ENCODE measurements at places on chromosomes 1 and 21. TPM values are rescaled to one million over a fixed set of nuclear protein-coding genes. Genes with fewer than 3 reads are reported as not detected.

DNA sequence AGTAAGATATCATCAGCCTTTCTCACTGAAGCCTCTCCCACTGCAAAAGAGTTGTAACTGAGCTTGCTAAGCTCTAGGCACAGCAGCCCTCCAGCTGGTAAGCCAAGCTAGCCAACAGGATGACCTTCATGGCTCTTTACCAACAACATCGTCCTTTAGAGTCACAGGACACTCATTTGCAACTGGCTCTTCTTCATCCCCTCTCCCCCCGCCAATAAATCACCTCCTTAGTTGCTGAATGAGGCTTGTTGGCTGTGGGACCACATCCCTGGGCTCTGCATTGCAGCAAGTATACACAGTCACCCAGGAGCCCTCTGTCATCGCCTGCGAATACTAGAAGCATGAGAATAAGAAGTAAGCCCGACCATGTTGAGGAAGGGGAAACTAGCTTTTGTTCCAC lies 16.0 kb upstream of the ZNF697 start:
- peaks cover 23% of the 10 kb centered on the region for H3K4me1 ChIP-seq
- H3K36me3 ChIP-seq = no peaks in the 10 kb centered on the region
- no peaks in the 10 kb centered on the region for H3K27me3 ChIP-seq
- no peak overlapping the region for H3K27ac ChIP-seq
- H3K4me3 ChIP-seq = no peak overlapping the region

DNA sequence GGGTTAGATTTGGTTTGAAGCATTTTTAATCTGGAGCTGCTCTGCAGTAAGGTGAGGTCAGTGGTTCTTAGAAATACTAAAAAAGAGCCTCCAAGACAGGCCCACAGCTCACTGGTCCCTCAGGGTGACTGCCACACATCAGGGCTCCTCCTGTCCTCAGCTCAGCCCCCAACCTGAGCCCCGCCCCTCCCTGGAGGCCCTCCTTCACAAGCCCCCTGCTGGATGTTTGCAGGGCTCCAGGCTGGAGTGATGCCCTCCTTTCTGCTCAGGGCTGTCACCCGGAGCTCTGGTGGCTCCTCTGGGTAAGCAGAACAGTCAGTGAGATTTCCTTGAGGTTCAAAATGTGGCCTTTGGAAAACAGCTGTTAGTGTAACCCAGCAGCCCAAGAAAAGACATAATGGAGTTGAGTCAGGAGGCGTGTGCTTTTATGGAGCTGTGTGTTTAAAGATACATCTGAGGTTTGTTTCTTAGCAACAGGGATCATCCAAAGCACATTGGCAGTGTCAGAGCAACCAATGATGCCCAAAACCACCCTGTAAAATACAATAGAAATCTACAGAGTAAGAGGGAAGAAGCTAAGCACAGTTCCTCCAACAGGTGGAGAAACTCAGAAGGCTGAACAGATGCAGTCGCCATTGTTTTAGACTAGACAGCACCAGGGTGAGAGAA lies 21.4 kb downstream of the STUM start:
- H3K27me3 ChIP-seq = no peaks in the 10 kb centered on the region
- no peaks in the 10 kb centered on the region for H3K36me3 ChIP-seq
- no peak overlapping the region for H3K27ac ChIP-seq

Gene AVPR1B
- total RNA-seq = 0.78 TPM

DNA sequence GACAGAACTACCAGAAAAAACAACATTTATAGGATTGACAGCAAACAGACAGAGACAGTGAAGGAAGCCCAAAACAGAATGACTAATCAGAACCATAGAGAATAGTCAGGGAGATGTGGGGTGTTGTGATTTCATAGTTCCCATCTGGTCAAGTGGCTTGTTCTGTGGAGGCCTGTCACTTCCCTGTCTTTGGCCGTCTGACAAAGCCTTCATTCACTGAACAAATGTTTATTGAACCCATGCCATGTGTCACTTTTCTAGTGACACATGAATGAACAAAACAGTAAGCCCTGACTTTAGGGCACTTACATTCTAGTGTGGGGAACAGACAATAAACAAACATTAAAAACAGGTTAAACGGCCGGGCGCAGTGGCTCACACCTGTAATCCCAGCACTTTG lies 3.2 kb upstream of the SRRM1 start:
- no peak for DNase-seq
- H3K27ac ChIP-seq = no peak overlapping the region
- H3K36me3 ChIP-seq = no peaks in the 10 kb centered on the region

DNA sequence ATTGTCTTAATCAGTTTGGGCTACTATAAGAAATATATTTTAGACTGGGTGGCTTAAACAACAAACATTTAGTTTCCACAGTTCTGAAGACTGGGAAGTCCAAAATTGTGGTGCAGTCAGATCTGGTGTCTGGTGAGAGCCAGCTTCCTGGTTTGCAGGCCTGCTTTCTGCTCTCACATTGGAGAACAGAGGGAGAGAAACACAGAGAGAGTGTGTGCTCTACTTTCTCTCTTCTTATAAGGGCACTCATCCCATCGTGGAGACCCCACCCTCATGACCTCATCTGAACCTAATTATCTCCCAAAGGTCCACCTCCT lies 4.1 kb downstream of the LEPR start:
- H3K27me3 ChIP-seq = no peaks in the 10 kb centered on the region
- no peaks in the 10 kb centered on the region for H3K36me3 ChIP-seq
- H3K27ac ChIP-seq = no peak overlapping the region
- no peak for DNase-seq
- no peak overlapping the region for H3K4me3 ChIP-seq
- peaks cover 32% of the 10 kb centered on the region for H3K4me1 ChIP-seq

Gene MFSD2A
- total RNA-seq = 0.33 TPM

GRCh38 chr1:176193023-176193422 lies 14.1 kb downstream of the COP1 start:
- no peaks in the 10 kb centered on the region for H3K27me3 ChIP-seq
- no peak for DNase-seq
- H3K4me3 ChIP-seq = no peak overlapping the region
- no peak overlapping the region for H3K27ac ChIP-seq
- peaks cover 9% of the 10 kb centered on the region for H3K4me1 ChIP-seq

Gene AMY1B
- total RNA-seq = not detected

Gene CHI3L1
- 5.4 TPM for total RNA-seq

- H3K4me3 ChIP-seq = no peak overlapping the region
- no peaks in the 10 kb centered on the region for H3K4me1 ChIP-seq
- H3K27ac ChIP-seq = no peak overlapping the region
- no peaks in the 10 kb centered on the region for H3K27me3 ChIP-seq
Measured at GRCh38 chr1:196144588-196144987, 463.7 kb downstream of the KCNT2 start.

DNA sequence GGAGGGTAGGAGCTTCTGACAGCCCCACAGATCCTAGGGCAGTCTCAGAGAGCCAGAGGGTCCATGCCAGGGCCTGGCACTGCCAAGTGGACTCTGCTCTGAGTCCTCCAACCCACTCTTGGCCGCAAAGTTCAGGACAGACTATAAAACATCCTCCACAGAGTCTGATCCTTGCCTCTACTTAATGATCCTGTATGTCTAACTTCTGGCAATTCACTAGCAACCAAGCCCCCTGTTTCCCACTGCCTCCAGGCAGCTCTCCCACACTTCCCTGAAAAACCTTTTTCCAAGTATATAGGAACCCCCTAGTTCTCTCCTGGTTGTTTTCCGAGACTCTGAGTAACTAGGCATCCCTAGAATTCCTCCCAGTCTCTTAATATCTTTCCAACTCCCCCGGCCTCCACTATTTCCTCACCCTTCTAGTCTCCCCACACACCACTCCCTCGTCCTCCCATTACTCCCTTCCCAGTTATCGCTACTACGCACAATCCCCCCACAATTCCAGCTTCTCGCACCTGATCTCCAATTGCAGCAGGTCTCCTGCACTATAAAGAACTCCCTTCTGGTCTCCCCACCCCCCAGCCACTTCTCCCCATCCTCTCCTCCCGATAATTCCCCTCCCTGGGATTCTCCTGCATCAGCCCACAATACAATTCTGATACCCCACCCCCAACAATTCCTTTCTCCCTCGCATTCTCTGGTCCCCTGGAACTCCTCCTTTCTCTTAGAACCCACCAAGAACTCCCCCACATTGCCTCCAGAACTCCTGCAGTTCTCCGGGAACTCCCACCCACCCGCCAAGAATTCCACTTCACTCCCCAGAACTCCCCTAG lies 574 bp downstream of the IGSF9 start:
- no peak for DNase-seq
- peaks cover 26% of the 10 kb centered on the region for H3K4me1 ChIP-seq
- no peaks in the 10 kb centered on the region for H3K36me3 ChIP-seq
- peak overlapping the region; percentile 63 for H3K27ac ChIP-seq
- no peak overlapping the region for H3K4me3 ChIP-seq
- no peaks in the 10 kb centered on the region for H3K27me3 ChIP-seq

- DNase-seq = peak; percentile 91
- H3K4me3 ChIP-seq = peak overlapping the region; percentile 41
- peaks cover 89% of the 10 kb centered on the region for H3K4me1 ChIP-seq
- no peaks in the 10 kb centered on the region for H3K27me3 ChIP-seq
- no peaks in the 10 kb centered on the region for H3K36me3 ChIP-seq
Measured at GRCh38 chr1:1778663-1779319, 521 bp upstream of the NADK start.

Gene SLC2A5
- under 0.01 TPM for total RNA-seq

DNA sequence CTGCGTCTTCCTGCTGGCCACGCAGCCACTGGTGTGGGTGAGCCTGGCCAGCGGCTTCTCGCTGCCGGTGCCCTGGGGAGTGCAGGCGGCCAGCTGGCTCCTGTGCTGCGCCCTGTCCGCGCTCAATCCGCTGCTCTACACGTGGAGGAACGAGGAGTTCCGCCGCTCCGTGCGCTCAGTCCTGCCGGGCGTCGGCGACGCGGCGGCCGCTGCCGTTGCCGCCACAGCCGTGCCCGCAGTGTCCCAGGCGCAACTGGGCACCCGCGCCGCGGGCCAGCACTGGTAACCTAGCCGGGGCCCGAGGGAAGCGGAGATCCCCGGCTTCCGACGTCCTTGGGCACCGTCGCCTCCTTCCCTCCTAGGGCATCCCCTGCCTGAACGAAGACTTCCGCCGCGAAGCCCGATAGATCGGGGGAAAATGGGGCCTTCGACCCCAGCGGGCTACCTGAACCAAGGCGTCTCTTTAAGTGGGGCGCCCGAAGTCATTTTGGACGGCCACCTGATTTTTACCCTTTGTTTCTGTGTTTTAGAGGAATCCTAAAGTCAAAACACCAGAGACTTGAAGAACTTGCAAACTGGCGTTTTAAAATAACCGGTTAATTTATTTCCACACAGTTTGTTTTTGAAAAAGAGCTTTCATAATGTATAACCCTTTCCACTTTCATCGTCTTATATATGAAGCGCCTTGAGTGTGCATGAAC lies 2.0 kb downstream of the GPR88 start:
- no peak overlapping the region for H3K27ac ChIP-seq
- peak; percentile 23 for DNase-seq
- H3K27me3 ChIP-seq = peaks cover 8% of the 10 kb centered on the region

- H3K27ac ChIP-seq = no peak overlapping the region
- H3K27me3 ChIP-seq = no peaks in the 10 kb centered on the region
- no peak overlapping the region for H3K4me3 ChIP-seq
- no peak for DNase-seq
- H3K4me1 ChIP-seq = no peaks in the 10 kb centered on the region
Measured at GRCh38 chr21:16789636-16790035, 723.2 kb upstream of the CXADR start.

GRCh38 chr1:30809514-30810263 lies 52.1 kb upstream of the LAPTM5 start:
- H3K27me3 ChIP-seq = no peaks in the 10 kb centered on the region
- DNase-seq = no peak
- no peak overlapping the region for H3K27ac ChIP-seq
- no peaks in the 10 kb centered on the region for H3K36me3 ChIP-seq

Gene PADI4
- not detected for total RNA-seq

GRCh38 chr1:12414444-12415018 lies 184.7 kb downstream of the VPS13D start:
- no peaks in the 10 kb centered on the region for H3K36me3 ChIP-seq
- no peaks in the 10 kb centered on the region for H3K27me3 ChIP-seq
- H3K4me3 ChIP-seq = no peak overlapping the region
- peaks cover 4% of the 10 kb centered on the region for H3K4me1 ChIP-seq
- no peak for DNase-seq

- no peaks in the 10 kb centered on the region for H3K4me1 ChIP-seq
- H3K27ac ChIP-seq = no peak overlapping the region
Measured at GRCh38 chr21:40752125-40752524, 94.8 kb downstream of the DSCAM start.

GRCh38 chr1:41238311-41238988 lies 3.7 kb downstream of the SCMH1 start:
- peaks cover 67% of the 10 kb centered on the region for H3K4me1 ChIP-seq
- no peaks in the 10 kb centered on the region for H3K36me3 ChIP-seq
- DNase-seq = no peak
- H3K4me3 ChIP-seq = no peak overlapping the region
- H3K27ac ChIP-seq = peak overlapping the region; percentile 37

- H3K4me3 ChIP-seq = no peak overlapping the region
- DNase-seq = no peak
- no peaks in the 10 kb centered on the region for H3K36me3 ChIP-seq
- no peak overlapping the region for H3K27ac ChIP-seq
Measured at GRCh38 chr1:60745484-60745883, 336.9 kb upstream of the NFIA start.

- H3K36me3 ChIP-seq = no peaks in the 10 kb centered on the region
- no peak overlapping the region for H3K27ac ChIP-seq
- no peak overlapping the region for H3K4me3 ChIP-seq
- DNase-seq = no peak
- H3K4me1 ChIP-seq = no peaks in the 10 kb centered on the region
- H3K27me3 ChIP-seq = no peaks in the 10 kb centered on the region
Measured at GRCh38 chr1:185420588-185421081, 103.6 kb upstream of the IVNS1ABP start.

- H3K4me3 ChIP-seq = peak overlapping the region; percentile 43
- peak; percentile 87 for DNase-seq
- no peaks in the 10 kb centered on the region for H3K36me3 ChIP-seq
Measured at GRCh38 chr1:183022202-183023145, 746 bp upstream of the LAMC1 start.

DNA sequence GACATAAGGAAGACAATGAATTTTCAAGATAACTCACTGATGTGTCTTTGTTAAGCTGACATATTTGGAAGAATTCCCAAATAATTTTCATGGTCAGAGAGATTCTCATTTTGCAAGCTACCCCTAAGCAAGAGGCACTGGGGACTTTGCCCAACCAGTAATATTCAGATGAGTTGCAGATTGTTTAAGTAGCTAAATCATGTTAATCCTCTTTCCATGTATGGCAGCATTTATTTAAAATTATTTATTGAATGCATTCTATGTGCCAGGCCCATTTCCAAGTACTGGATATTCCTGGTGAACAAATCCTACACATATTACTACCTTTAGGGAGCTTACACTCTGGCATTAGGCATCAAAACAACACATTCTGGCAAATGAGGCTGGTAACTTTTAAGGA lies 56.5 kb upstream of the BACH1 start:
- no peaks in the 10 kb centered on the region for H3K36me3 ChIP-seq
- H3K27me3 ChIP-seq = no peaks in the 10 kb centered on the region
- no peak overlapping the region for H3K4me3 ChIP-seq
- H3K4me1 ChIP-seq = peaks cover 18% of the 10 kb centered on the region
- no peak for DNase-seq

DNA sequence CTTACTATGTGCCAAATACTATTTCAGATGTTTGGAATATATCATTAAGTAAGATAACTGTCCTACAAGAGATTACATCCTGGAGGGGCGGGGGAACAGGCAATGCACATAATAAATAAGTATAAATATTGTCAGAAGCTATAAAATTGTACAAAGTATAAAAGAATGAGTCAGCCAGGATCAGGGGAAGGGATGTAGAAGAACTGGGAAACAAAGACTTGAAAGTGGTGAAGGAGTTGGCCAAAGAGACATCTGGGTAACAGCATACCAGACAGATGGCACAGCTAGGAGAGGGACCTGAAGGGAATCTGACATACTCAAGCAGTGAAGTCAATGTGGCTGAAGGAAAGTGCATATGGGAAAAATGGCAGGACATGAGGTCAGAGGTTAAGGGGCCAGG lies 53.9 kb downstream of the CYYR1 start:
- H3K4me3 ChIP-seq = no peak overlapping the region
- no peaks in the 10 kb centered on the region for H3K36me3 ChIP-seq
- no peaks in the 10 kb centered on the region for H3K27me3 ChIP-seq
- DNase-seq = no peak
- H3K4me1 ChIP-seq = no peaks in the 10 kb centered on the region
